ENCODE measurements at places on chromosomes 5 and 9.

GRCh38 chr5:175585567-175585966 is 72.3 kb upstream of the HRH2 start:
- no peak for DNase-seq

GRCh38 chr9:7320841-7321240 is 478.7 kb downstream of the DMAC1 start:
- DNase-seq, result no peak

DNA sequence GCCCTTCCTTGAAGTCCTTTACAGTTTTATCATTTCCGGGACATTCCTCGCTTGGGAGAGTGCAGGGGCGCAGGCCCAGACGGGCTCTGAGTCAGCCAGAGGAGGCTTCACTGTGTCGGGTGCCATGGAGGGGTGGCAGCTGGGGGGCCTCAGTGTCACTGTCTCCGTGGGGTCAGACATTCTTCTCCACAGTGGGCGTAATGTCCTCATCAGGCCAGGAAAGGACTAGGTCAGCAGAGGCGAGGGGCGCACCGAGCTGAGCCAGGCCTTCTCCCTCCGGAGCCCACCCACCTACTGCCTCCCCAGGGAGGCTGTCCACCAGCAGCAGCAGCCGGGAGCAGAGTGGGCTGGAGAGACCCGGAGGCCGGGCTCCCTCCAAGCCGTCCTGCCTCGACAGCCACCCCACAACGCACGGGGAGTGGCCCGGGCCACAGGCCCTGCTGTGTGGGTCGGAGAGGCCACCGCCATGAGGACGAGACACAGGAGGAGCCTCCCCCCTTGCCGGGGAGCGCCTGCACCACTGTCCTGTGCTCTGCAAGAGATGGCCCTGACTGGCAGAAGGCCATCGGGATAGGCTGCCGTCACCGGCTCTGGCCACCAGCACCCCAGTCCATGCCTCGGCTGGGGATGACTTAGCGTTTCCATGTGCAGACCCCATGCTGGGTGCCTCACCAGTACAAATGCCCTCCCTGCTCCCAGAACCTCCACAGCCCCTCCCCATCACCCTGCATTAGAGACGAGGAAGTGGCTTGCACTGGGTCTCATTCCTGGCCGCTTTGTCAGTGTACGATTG is 26.5 kb downstream of the SARDH start:
- no peak for DNase-seq

GRCh38 chr9:3285365-3286161 is 240.2 kb downstream of the RFX3 start:
- DNase-seq, result no peak

DNA sequence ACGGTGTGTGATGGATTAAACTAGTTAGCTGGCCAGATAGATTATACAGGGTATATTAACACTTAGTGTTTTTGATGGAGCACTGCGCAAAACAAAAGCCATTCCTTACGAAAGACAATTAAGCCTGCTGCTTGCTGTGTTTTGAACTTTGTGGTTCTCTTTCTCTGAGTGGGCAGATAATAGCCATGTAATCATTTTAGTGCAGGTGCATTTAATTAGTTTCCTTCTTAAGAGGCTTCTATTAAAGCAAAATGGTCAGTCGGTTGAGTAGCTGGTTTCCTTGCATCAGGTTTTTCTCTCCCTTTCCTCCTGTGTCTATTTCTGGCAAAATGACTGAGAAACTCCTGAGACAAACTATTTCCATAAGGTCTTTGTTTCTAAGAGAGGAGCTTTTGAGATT is 512.5 kb downstream of the DMAC1 start:
- no peak for DNase-seq

GRCh38 chr9:71928806-71929205 is 17.4 kb downstream of the C9orf85 start:
- DNase-seq, result no peak

DNA sequence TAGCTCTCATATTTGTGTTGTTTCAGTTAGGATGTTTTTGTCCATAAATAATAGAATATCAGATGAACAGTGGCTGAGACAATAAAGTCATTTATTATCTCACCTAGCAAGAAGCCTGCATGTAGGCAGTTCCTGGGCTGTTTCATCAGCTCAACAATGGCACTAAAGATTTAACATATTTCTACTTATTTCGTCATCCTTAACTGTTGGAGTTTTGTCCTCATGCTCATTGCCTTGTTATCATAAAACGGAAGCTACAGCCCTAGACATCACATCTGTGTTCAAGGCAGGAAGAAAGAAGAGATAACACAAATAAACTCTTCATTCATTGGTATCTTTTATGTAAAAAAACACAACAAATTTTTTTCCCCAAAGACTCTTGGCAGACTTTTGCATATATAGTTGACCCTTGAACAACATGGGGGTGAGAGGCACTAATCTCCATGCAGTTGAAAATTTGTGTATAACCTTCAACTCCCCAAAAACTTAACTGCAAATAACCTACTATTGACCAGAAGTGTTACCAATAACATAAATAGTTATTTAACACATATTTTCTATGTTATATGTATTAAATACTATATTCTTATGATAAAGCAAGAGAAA is 277.2 kb upstream of the ADRA1B start:
- no peak for DNase-seq

- DNase-seq, result no peak
These were observed 48.1 kb upstream of the COL5A1 start for GRCh38 chr9:134593286-134594077.

DNA sequence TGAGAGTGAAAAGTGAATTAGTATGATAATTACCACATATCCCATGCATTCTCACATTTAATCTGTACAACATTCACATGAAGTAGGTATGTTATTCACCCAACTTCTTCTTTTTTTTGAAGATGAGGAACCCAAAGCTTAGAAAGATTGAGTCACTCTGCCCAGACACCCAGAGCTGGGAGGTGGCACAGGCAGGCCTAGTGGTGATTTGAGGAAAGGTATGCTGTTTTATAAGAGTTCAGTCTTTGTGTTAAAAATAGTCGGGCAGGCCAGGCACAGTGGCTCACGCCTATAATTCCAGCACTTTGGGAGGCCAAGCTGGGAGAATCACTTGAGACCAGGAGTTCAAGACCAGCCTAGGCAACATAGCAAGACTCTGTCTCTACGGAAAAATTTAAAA is 285.3 kb downstream of the NR3C1 start:
- no peak for DNase-seq

GRCh38 chr5:68242743-68243142 is 27.2 kb downstream of the PIK3R1 start:
- DNase-seq, result no peak

GRCh38 chr9:130111786-130112537 is 58.3 kb downstream of the GPR107 start:
- peak; percentile 43 for DNase-seq

- no peak for DNase-seq
These were observed 336.3 kb downstream of the IRX1 start for GRCh38 chr5:3931976-3932375.

DNA sequence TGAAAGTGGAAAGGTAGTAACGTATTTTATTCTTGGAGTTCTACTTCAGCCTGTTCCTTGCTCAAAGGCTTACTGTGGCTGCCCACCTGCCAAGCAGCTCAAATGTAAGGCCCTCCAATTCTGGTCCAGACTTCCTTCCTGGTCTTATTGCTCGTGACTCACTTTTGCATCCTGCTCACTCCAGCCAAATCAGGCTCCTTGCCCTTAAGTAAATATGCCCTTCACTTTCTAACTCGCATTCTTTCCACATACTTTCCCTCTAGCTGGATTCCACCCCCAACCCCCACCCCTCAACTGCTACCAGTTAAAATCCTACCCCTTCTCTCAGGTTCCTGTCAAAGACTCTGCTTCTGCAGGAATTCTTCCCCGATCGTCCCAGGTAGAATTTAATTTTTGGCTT is 96.6 kb downstream of the GALNT10 start:
- DNase-seq, result no peak

DNA sequence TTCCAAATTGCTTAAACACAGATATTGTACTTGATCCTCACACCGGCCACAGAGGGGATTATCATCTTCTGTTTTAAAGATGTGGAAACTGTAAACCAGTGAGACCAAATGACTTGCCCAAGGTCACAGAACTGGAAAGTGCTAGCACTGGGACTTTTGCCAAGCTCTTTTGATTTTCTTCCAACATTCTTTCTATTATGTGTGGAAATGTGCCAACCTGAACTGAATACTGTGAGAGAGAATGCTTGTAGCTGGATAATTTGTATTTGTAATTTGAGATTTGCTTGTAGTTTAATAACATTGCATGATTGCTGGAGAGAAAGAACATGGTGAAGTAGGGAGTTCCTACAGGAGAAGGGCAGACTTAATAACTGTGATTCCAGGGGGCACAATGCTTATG is 977.9 kb upstream of the NUDT12 start:
- DNase-seq, result no peak

GRCh38 chr9:2985343-2985742 is 141.4 kb upstream of the PUM3 start:
- DNase-seq, result no peak

DNA sequence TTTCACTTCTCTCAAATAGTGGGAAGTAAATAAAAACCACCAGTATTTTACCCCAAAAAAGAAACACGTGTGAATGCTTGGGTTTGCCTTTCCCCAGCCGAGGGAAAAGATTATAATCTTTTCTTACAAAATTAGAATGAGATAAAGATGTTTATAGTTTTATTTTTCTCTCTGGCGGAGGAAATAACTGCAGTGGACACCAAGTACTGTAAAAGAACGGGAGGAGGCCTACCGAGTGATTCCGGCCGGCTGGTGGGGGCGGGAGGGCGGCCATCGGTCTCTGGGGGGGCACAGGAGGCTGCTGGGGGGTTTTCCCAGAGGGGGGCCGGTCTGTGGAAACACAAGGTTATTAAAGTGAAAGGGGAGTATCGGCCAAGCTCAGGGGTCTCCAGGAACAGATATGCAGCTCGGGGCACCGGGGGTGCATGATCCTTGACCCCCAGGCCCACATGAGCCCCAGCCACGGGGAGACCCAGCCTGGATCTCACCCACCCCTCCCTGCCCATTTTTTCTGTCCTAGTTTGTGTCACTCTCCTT is 29.4 kb downstream of the LCP2 start:
- DNase-seq, result no peak
